ENCODE measurements at places on chromosomes 5 and 9. TPM values are rescaled to one million over a fixed set of nuclear protein-coding genes. Genes with fewer than 3 reads are reported as not detected.

DNA sequence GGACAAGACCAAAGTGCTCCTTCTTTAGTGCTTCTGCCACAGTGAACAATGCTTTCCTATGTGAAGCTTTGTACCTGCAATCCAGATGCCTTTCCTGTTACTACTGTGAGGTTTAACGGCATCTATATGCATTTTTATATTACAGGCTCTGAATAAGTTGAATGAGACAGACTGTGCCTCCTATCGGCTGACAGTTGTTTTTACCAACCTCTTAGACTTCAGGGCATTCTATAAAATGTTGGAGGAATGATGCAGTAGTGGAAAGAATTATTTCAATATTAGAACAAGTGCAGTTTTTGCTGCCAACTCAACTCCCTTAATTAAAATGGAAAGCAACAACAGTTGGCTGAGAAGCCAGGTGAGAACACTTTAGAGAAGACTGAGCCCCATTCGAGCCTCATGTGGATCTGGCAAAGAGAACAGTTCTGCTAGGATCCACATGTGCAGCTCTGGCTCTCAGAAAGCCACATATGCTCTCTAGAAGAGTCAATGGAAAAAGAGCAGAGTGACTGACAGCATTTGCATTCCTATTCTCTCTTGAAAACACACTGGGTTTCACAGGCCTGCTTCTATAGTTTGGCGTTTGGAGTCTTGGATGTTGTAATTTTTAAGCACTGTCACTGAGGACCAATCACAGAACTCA is 147.5 kb downstream of the LURAP1L start:
- H3K4me3 ChIP-seq, result no peak overlapping the region
- no peak for DNase-seq
- H3K4me1 ChIP-seq, result no peaks in the 10 kb centered on the region
- H3K27ac ChIP-seq, result no peak overlapping the region

DNA sequence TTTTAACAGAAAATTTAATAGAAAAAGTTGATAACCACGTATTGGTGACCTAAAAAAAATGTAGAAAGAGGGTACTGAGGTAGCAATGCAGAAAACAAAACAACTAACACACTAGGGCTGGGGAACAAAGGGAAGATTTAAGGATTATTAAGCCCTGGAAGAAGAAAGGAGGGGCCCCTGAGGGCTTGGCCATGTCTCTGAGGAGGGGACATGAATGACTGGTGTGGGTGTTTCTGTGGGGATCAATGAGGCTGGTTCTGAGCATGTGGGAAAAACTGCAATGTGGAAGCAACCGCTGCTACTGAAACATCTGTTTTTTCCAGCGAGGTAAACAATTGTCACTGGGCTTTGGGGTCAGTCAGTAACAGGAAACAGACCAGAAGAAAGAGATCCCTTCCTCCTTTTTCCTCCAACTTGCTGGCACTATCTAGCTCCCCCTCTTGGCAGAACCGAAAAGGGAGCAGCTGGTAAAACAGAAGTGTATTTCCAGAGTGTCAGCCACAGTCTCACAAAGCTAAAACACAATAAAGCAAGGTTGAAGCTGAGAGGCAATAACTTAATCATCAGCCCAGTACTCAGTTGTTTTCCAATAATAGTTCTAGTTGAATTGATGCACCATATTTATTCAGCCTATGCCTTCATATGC is 48.3 kb downstream of the ATPSCKMT start:
- DNase-seq, result no peak
- H3K27me3 ChIP-seq, result no peaks in the 10 kb centered on the region
- no peak overlapping the region for H3K4me3 ChIP-seq
- no peak overlapping the region for H3K27ac ChIP-seq
- H3K4me1 ChIP-seq, result no peaks in the 10 kb centered on the region

- H3K4me1 ChIP-seq, result no peaks in the 10 kb centered on the region
- no peaks in the 10 kb centered on the region for H3K36me3 ChIP-seq
- DNase-seq, result no peak
- no peak overlapping the region for H3K4me3 ChIP-seq
- H3K27ac ChIP-seq, result no peak overlapping the region
- no peaks in the 10 kb centered on the region for H3K27me3 ChIP-seq
Measured at GRCh38 chr5:53123702-53124101, 14.1 kb upstream of the MOCS2 start.

GRCh38 chr9:134297083-134297410 is 29.2 kb upstream of the RXRA start:
- peaks cover 13% of the 10 kb centered on the region for H3K4me1 ChIP-seq
- no peaks in the 10 kb centered on the region for H3K27me3 ChIP-seq
- DNase-seq, result no peak
- H3K36me3 ChIP-seq, result no peaks in the 10 kb centered on the region
- no peak overlapping the region for H3K4me3 ChIP-seq

DNA sequence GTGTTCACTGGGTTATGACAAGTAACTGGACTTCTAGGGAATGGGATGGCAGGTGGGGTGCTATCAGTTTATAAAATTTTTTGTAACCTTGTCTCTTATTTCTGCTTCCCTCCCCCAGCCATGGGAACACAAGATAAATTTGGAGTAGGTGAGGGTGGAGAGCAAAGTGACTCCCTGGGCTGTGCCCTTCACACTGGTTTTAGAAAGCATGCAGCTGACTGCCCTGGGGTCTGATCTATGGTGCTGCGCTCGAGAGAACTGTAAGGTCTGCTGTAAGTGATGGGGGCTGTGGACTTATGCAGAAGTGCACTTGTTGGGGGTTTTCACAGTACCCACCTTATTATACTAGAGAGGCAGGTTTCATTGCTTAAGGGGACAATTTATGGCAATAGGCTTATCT is 247.7 kb upstream of the DMRT1 start:
- no peaks in the 10 kb centered on the region for H3K36me3 ChIP-seq
- H3K27ac ChIP-seq, result peak overlapping the region; percentile 85
- H3K27me3 ChIP-seq, result no peaks in the 10 kb centered on the region
- no peaks in the 10 kb centered on the region for H3K4me1 ChIP-seq
- DNase-seq, result no peak

DNA sequence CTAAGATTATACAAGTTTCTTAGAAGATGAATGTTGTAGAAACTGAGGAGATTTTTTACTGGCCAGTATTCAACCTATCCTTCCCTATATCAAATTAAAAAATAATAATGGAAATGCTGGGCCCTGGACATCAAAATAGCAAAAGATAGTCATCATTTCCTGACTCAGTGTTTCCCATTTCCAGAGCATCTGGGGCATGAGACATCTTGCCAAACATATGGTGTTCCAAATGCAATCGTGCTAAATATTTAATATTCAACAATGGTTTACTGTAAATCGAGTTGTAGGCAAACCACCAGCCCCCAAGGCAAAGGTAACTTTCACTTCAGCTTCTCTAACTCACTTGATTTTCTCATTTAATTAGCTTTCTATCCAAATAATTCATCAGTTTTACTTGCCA is 152.9 kb downstream of the FRMD3 start:
- DNase-seq, result no peak
- no peak overlapping the region for H3K4me3 ChIP-seq
- H3K27me3 ChIP-seq, result no peaks in the 10 kb centered on the region
- H3K27ac ChIP-seq, result no peak overlapping the region
- no peaks in the 10 kb centered on the region for H3K36me3 ChIP-seq

GRCh38 chr5:141839015-141839513 is 39.1 kb downstream of the PCDH1 start:
- H3K27me3 ChIP-seq, result no peaks in the 10 kb centered on the region
- no peaks in the 10 kb centered on the region for H3K4me1 ChIP-seq
- H3K36me3 ChIP-seq, result no peaks in the 10 kb centered on the region
- no peak overlapping the region for H3K4me3 ChIP-seq
- no peak for DNase-seq
- peak overlapping the region; percentile 56 for H3K27ac ChIP-seq

DNA sequence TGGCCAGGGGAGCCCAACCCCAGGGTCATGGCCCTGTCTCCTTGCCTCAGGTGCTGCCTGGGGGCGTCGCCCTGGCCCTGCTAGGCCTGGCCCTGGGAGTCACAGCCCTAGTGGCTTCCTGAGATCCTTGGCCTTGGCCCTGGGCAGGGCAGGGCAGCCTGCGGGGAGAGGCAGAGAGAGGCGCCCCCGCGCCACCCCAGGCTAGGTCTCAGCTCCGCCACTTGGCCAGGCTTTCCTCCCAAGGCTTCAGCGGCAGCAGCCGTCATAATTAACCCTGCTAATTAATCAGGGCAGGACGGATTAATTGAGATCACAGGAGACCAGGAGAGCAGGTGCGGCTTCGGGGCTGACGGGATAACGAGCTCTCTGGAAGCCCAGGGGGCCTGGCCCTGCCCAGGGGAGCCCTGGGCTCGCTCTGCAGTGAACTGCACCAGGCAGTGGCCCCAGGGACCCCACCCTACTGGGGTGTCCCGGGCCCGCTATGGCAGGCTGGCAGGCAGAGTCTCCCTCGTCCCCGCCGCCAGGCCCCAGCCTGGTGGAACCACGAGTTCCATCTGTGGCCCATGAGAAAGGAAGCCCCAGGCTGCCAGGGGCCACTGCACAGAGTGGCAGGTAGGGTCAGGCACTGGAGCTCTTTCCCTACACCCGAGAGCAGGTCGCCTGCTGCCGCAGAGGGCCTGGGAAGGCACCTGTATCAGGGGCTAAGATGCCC is 269.6 kb downstream of the PBX3 start:
- H3K4me3 ChIP-seq, result no peak overlapping the region
- H3K27me3 ChIP-seq, result no peaks in the 10 kb centered on the region
- no peak overlapping the region for H3K27ac ChIP-seq
- no peak for DNase-seq
- H3K4me1 ChIP-seq, result no peaks in the 10 kb centered on the region

GRCh38 chr5:83085106-83085505 is 7.8 kb downstream of the XRCC4 start:
- H3K4me3 ChIP-seq, result no peak overlapping the region
- no peak overlapping the region for H3K27ac ChIP-seq
- no peaks in the 10 kb centered on the region for H3K36me3 ChIP-seq
- no peak for DNase-seq
- H3K27me3 ChIP-seq, result no peaks in the 10 kb centered on the region

DNA sequence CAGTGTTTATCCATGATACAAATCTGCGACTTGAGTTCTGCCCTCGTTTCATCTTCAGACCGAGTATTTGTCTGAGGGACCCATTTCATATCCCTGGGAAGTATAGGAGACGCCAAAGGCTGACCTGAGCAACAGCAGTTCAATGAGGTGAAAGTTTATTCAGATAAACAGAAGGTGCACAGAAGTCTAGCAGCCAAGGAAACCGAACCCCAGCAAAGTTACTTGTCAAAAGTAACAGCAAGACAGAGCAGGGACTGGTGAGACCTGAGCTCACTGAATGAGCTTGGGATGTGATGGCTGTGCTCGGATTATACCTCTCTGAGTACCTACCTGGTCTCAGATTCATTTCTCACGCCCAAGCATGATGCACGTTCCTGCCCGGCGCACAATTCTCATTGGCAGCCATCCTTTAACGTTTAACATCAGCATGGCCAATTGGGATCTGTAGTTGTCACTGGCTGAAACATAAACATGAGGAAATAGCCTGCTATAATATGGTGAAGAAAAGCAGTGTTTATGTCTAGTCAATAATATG is 599 bp downstream of the LYRM7 start:
- H3K4me3 ChIP-seq, result peak overlapping the region; percentile 68
- no peaks in the 10 kb centered on the region for H3K36me3 ChIP-seq
- H3K27ac ChIP-seq, result peak overlapping the region; percentile 83
- no peaks in the 10 kb centered on the region for H3K4me1 ChIP-seq
- H3K27me3 ChIP-seq, result no peaks in the 10 kb centered on the region
- DNase-seq, result no peak

DNA sequence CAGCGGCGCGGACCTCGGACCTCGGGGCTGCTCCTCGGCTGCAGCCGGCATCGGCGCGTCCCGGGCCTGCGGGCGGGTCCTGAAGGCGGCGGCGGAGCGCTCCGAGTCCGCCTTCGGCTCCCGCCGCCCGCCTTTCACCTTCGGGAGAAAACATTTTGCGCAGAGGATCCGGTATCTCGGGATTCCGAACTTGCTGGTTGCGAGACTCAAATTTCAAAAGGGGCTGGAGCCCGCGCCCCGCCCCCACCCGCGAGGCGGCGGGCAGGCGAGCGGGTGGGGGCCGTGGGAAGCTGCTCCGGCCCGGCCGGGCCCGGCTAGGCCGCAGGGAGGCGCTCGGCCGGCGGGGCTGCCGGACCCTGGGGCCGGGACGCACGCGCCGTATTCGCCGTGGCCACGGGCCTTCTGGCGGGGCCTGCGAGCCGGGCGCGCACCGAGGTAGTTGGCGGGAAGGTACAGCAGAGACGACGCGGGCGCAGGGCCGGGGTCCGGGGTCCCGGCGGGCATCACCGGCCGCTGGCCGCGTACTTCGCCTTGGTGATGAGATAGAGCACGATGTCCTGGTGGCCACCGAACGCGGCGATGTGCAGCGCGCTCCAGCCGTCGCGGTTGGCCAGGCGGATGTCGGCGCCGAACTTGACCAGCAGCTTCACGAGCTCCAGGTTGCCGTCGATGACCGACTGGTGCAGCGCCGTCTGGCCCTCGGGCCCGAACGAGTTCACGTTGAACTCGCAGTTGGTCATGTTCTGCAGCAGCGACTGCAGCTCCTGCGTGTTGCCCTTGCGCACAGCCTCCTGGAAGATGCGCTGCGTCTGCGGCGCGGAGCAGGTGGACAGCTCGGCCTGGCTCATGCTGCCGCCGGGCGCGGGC is 757 bp downstream of the NRARP start:
- no peaks in the 10 kb centered on the region for H3K36me3 ChIP-seq
- peaks cover 4% of the 10 kb centered on the region for H3K27me3 ChIP-seq
- H3K27ac ChIP-seq, result peak overlapping the region; percentile 79
- peak overlapping the region; percentile 44 for H3K4me3 ChIP-seq

DNA sequence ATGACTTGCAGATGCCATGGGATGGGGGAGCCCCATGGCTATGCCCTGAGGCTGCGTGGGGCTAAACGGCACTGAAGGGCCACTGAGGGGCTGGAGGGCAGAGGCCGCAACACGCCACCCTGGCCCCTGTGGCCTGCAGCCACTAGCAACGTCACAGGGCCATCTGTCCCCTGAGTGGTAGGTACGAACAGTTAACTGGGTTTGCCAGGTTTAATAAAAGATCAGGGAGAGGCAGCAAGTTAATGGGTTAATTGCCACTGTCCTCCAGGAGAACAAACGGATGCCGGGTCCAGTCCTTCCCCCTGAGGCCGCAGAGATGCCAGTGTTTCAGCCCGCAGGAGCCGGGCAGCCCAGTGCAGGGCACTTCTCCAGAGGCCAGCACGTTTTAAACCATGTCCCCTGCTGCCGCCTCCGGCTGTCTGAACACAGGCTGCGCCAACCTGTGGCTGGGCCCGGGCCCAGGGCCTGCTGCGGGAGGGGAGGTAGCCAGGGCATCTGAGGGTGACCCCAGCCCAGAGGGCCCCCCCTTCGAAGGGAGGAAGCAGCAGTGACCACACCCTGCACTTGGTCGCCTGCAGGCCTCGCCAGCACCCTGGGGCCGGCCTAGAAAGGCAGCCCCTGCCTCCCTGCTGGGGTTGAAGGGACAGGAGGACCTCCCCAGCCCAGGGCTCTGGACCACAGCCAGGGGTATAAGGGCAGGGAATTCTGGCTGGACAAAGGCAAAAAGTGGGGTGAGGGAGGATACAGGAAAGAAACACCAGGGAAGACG is 227.3 kb downstream of the FANCC start:
- peak overlapping the region; percentile 71 for H3K27ac ChIP-seq
- no peak for DNase-seq
- peaks cover 69% of the 10 kb centered on the region for H3K36me3 ChIP-seq
- H3K27me3 ChIP-seq, result no peaks in the 10 kb centered on the region
- H3K4me3 ChIP-seq, result no peak overlapping the region

The CRHBP gene
- 10.3 TPM for total RNA-seq

The TMEM215 gene
- total RNA-seq, result not detected

The KIF4B gene
- total RNA-seq, result not detected

Data from right atrium auricular region (tissue), 2 donors.